Muscle of arm (tissue), 14 donors: ENCODE measurements at places on chromosomes 13 and 19. TPM values are rescaled to one million over a fixed set of nuclear protein-coding genes. Genes with fewer than 3 reads are reported as not detected.

DNA sequence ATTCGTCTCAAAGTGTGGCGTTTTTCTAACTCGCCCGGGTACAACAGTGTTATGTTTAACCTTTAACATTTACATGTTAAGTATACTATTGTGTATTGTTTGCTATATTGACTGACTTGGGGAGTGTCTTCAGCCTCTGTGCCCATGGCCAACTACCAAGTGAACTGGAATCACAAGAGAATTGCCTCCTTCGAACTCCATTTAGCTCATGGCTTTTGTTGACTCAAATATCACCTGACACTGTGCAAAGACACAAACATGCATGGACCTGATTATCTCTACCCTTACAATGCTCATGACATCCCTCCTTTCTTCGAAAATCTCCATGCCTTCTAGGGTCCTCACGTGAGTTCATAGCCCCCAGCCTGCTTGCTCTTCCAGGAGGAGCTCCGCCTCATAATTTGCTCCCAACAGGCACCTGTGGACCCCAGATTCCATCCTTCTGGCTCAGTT is 704 bp downstream of the ZNF814 start:
- DNase-seq, result no peak

DNA sequence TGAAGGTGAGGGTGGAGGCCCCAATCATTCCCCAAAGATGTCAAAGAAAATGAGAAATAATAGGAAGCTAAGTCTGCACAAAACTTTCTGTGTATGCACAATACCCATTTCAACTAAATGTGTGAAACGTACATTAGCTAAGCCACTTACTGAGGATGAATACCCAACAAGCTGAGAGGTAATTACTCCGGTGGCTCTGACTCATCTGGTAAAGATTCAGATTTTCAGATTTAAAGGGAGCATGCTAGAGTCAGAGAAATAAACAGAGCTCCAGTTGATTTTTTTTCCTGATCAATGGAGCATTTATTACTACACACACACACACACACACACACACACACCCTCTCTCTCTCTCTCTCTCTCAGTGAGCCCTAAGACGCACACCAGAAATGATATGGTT is 194.8 kb upstream of the ARGLU1 start:
- no peak for DNase-seq

The ZNF569 gene
- 8.1 TPM for polyA plus RNA-seq

- DNase-seq, result no peak
Observed at GRCh38 chr13:40187324-40187795, 479.1 kb downstream of the FOXO1 start.

The PLK5 gene
- polyA plus RNA-seq, result 0.29 TPM

DNA sequence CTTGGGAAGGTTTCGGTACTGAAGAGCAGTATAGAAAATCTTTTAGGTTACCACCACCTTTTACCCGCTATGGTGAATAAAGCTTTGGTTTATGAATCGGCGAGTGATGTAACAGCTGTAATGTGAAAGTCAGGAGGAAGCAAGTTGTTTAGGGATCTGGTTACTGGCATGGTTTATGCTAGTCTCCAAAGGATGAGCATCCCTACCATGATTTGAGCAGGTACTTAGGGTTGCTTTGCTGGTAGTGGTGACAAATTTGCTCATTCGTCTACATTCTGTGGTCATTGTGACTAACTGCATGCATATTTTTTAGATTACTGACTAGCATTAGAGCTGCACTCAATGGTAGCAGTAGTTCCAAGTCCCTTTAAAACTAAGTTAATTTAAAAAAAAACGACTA is 104.1 kb downstream of the FRY start:
- DNase-seq, result no peak

The TUBA3C gene
- not detected for polyA plus RNA-seq

DNA sequence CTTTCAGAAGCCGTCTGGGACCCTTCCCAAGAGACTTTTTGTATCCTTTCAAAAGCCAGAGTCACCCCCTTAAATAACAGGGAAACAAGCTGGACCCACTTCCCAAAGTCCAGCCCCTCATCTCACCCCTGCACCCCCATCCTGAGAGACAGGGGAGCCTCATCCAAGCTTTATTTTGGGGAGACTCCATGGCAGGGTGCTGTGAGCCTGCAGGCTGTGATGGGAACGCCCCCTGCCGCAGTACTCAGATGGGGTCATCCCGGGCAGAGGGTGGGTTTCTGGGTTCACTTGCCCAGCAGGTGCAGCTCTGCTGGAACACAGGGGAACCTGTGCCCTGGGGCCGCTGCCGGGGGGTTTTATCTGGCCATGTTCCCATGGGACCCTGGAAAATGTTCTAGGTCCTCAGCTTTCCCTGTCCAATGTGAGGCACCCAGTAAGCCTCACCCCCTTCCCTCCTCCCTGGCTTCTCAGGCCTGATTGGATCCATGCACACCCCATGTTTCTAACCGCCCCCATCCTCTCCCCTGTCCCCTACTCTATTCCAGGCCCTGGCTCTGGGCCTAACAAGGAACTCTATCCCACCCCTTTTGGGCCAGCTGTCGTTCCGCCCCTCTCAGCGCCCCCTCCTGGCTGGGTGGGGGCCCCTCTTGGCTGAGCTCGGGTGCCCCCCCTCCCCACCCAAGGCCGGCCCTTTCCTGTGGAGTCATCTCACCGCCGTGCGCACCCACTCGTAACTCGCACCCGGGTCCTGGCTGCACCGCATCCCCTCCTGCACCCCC is 1.0 kb downstream of the HIF3A start:
- DNase-seq, result peak; percentile 91

The PEG3 gene
- polyA plus RNA-seq, result 260 TPM

DNA sequence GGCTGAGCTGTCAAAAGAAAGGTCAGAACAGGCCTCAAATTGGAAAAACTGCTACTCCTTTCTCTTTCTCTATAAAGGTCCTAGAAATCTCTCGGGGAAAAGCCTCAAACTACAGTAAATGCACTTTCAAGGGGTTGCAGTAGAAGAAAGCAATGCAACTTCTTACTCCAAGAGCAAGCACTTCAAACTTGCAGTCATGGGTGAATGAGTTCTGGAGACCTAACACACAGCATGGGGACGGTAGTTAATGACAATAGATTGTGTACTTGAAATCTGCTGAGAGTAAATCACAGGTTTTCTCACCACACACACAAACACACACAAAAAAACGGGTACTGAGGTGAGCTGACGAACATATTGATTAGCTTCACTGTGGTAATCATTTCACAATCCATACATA is 11.8 kb downstream of the TUBGCP3 start:
- no peak for DNase-seq

DNA sequence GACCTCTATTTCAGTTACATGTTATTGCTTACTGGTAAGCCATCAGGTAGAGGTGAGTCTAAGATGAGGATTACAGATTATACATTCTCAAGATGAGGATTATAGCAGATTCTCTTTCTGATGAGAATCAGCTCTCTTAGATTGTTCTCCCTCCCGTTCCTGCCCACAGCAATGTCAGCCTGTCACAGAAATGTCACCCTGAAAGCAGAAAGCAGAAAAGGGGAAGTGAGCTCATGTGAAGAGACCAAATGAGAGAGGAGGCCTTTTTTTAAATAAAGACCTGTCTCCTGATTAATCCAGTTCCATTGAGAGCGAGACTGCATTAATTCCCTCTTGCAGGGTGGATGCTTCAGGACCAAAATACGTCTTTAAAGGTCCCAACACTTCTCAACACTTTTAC is 445.6 kb downstream of the KCTD12 start:
- DNase-seq, result no peak

DNA sequence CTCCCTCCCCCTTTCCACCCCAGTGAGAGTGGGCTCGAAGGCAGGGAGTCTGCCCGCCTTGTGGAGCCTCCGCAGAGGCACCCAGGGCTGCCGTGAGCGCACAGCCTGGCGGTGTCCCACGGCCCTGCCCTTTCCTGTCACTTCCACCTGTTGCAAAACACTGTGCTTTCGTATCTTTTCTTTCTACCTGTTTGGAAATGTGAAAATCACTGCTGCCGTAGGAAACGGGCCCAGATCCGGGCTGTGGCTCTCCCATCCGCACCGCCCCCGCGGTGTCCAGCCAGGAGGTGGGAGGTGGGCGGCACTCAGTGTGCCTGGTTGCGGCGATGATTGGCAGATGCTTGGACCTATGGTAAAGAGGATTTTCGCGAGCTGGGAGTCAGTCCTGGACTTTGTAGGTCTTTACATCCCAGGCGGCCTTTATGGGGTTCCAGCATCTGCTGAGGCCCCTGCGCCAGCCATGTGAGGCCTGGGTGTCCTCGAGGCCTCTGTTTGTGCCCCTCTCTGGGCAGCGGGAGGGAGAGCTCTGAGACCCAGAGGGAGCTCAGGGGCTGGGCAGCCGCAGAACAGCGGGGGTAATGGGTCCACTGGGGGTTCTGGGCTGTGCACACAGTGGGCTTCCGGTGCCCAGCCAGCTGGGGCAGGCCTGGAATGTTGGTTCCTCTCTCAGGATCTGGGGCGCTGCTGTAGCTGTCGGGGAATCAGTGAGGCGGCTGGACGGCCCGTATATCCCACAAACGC is 6.1 kb downstream of the STK11 start:
- no peak for DNase-seq

The TTYH1 gene
- polyA plus RNA-seq, result 6.2 TPM

GRCh38 chr19:47111006-47111621 is 2.5 kb downstream of the ZC3H4 start:
- DNase-seq, result no peak

The OSCAR gene
- polyA plus RNA-seq, result 0.50 TPM
